ENCODE measurements at places on chromosomes 6 and 20.

DNA sequence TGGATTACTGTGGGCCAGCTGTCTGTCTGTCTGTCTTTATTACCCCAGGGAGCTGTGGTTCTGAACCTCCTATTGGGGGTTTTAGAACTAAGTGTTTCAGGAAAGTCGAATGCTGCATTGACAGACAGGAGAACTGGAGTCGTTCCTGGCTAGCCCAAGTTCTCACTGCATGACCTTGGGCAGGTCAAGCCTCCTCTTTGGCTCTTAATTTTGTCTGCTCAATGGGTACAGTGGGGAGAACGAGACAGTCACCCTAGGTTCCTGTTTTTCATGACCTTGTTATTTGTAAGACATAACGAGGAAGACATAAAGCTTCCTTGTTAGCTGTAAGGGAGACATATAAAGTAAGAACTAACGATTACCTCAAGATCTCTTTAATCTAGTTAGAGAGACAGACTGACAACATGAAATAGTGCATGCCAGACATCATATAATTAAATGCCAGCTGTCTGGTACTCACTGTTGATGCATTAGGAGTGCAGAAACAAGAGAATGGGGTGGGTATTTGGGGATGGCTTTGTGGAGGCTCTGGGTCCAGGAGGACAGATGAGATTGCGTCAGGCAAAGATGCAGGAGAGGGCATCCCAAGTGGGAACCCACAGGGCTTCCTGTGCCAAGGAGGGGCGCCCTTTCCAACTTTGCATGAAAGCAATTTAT lies 3.7 kb upstream of the CCDC167 start:
- DNase-seq = no peak

GRCh38 chr6:134651519-134651918 lies 298.4 kb downstream of the ALDH8A1 start:
- DNase-seq = no peak

DNA sequence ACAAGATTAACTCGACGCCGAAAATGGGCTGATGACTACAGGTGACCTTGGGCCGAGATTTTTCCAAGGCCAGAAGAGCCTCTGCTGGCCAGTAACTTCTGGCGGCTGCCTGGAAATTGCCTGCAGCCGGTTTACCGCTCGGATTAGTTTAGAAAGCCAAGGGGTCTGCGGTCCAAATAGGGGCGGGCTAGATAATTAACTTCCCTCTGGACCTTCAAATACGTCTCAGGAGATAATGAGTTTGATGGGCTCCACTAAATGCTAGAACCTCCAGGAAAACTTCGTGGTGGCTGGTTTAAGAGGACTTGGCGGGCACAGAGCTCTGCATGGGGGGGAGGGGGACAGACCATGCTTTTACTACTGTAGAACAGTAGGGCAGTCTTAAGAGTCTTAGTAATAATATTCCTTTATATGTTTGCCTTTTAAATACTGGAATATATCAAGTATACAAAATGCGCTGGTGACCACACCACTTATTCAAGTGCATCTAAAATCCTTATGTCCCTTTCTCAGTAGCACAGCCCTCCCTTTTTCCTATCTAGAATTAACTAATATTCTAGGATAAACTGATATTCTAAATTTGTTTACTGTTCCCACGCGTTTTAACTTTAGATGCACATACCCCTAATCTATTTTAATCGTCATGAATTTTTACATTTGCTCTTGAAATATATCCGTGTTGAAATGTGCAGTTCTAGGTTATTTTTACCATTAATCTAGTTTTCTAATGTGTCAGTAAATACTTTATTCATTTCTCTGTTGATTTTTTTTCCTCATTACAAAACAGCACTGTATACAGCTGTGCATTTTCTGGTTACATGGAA lies 107.5 kb upstream of the PRSS16 start:
- no peak for DNase-seq

DNA sequence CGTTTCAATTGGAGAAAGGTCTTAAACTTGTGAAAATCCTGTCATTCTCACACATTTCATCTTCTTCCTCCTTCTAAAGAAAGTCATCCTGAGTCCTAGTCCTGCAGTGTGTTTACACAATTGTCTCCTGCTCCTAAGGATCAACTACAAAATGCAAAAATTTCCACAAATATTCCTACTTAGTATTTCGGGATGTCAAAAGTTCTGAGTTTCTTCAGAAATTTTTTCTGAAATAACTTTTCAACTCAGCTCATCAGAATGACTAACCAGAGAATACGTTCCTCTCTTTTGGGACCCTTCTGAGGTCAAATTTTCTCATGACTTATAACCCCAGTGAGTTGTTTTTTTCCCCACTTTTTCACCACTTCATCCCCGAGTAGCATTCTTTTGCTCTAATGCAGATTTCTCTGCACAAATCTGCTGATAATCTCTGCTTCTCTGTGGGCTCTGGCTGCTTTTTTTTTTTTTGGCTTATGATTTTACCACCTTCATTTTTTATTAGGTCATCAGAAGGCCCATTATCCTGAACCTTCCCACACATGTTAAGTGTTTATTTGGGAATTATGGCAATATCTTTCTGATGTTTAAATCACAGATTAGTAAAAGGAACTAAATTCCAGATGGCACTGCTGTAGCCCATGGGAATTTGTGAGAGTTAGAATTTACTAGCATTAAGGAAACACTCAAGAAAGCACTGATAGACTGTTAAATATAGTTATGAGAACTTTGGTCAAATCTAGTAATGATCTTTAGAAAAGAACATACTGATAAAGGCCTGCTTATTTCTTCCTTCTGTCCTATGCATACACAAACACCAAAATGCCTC lies 41.4 kb downstream of the MAP3K5 start:
- no peak for DNase-seq

GRCh38 chr20:10536531-10536930 lies 101.4 kb downstream of the SLX4IP start:
- no peak for DNase-seq

DNA sequence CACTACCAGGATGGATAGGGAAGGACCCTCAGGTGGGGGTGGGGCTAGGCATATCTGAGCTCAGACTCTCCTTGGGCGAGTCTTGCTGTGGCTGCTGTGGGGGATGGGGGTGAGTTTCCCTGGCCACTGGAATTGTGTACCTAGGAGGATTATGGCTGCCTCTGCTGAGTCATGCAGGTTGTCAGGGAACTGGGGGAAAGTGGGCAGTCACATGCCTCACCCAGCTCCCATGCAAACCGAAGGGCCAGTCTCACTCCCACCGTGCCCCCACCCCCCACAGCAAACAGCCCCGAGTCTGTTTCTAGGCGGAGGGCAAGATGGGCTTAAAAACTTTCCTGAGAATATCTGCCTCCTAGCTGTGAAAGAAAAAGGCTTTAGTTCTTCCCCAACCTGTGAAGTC lies 210.3 kb upstream of the FERMT1 start:
- no peak for DNase-seq

DNA sequence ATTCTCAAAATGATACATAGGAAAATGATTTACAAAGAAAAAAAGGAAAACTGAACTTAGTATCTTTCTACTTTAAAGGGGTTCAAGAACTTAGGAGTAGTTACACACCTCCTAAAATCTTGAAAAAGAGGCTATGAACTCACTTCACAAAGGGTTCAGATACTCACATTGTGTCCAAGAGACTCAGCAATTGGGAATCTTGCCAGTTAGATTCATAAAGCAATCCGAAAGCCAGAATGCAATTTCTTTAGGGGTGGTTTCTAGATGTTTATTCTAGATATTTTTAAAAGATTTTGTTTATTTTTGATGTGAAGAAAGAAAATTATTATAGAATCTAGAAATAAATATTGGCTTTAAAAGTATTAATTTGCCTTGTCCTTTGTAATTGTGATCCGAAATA lies 1.7 kb upstream of the MYB start:
- DNase-seq = no peak

DNA sequence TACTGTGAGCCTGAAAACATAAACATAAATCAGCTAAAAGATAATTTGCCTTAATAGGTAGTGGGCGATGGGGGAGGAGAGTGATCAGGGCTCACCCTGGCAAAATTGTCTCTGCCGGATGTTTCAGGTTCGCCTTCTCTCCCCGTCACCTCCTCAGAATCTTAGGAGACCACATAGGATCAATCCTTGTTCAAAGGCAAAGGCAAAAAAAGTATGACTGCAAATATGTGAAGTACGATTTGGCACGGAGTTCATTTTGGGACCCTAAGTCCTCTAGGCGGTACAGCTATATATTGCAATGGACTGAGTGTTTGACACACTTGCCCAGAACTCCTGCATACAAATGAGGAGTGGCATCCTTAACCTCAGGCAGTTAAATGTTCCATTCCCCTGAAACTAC lies 649.2 kb upstream of the FLRT3 start:
- no peak for DNase-seq

DNA sequence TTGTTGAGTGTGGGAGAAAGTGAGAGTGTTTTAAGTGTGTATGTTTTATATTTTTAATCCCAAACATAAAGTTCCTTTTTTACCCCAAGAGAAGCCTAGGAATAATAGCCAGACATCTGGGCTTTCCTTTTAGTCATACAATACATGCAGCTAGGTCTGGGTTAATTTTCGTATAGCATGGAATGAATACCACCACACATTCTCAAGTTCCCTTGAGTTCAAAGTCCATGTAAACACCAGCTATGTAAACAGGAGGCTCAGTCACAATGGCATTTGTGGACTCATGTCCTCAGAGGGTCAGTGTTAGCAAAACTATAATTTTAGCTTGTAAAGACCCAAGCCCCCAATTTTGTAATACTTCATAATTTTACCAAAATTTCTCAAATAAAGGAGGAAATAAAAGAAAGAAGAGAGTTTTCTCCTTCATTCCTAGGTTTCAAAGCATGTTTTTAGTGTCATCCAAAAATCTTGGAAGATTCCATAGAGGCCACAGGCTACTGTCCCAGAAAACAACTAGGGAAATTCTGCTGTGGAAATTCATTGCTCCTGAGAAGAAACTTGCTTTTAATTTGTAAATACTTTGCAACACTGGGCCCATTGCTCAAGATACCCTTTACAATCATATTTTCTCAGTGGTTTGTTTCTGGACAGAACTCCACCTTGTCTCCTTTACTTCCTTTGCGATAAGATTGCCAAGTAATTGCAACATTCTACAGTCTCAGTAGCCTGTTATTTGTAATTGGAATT lies 671.2 kb downstream of the COL12A1 start:
- no peak for DNase-seq

GRCh38 chr6:148146717-148147462 lies 195.7 kb upstream of the SASH1 start:
- no peak for DNase-seq

- no peak for DNase-seq
Observed at GRCh38 chr20:881051-881782, 34.9 kb downstream of the ANGPT4 start.

- DNase-seq = no peak
Observed at GRCh38 chr20:10167040-10167439, 51.6 kb upstream of the SNAP25 start.

DNA sequence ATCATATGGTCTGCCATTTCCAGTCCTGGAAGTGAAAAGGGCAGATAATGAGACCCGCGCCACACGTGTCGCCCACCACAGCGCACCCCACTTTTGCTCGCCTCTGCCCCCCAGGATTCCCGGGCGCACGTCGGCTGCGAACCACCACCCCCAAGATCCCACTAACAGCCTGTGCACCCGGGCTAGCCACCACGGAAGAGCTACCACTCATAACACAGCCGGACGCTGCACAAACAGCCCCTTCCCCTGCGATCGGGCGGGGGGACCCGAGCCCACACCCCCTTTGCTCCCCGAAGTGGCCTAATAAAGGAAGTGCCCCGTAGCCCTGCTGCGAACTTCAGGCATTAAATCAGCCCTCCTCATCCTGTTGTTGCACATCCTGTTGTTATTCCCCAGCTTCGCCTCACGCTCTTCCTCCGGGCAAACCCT lies 506 bp downstream of the CITED2 start:
- DNase-seq = no peak

- DNase-seq = no peak
Observed at GRCh38 chr6:40331545-40331944, 255.6 kb downstream of the LRFN2 start.

DNA sequence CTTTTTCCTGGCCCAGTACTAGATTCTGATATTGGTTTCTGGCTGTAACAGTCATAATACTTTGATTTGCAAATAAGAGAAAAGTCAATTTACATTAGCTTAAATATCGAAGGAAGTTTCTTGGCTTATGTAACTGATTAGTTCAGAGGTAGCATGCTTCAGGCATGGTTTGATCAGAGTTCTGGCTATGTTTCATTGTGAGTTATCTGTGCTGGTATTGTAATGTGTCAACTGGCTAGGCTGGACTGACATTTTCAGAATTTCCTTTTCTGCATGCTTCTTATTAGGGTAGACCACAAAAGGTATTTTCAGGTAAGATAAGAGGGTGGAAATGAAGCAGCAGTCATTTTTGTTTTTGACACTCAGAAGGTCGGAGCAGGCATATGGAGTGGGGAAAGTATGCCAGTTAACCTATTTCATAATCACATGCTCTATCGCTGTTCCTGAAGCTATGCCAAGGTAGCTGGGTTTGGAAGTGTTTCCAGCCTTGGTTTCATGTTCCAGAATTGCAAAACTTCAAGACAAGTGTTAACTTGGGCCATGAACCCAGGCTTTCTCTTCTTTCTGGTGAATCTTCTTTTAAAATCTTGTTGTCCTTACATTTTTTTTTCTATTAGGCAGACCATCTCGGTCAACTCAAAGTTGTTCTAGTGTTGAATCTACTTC lies 244.9 kb downstream of the DHX35 start:
- no peak for DNase-seq

- DNase-seq = no peak
Observed at GRCh38 chr6:35808688-35809087, 3.5 kb downstream of the LHFPL5 start.

DNA sequence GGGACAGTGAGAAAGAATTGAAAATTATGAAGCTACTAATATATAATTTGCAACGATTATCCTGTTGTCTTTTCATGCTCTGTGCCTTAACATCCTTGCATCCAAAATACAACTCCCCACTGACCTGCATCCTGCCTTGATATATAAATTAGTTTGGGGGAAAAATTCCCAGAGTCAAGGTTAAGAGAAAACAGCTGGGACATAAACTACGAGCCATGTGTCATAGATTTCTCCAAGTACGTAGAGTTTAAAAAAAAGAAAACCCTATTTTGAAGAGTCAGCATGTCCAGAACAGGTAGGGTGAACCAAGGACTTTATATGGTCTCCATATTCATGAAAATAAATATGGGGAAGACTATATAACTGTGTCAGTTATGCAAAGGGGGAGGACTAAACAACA lies 123.8 kb upstream of the MARCKS start:
- DNase-seq = no peak

DNA sequence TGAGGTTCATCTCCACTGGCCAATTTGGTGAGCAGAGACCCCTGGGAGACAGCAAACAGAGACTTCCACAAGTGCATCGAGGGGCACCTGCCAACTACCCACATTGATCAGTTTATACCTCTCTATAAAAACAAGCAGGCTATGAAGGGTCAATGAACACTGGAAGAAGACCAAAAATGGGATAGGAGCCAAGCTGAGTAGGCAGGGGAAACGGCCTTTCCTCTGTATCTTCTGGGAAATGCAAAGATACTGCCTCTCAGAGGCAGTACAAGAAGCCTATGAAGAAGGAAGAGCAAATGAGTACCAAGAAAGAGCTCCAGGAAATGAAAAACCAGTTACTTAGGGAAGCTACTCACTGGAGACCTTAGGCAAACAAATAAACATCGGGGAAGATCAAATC lies 247.7 kb downstream of the GMDS start:
- DNase-seq = no peak

All from activated CD4-positive, alpha-beta T cell treated with anti-CD3 and anti-CD28 coated beads for 1 hour (primary cell).